ENCODE measurements at places on chromosomes 4 and X. TPM values are rescaled to one million over a fixed set of nuclear protein-coding genes. Genes with fewer than 3 reads are reported as not detected.

NLGN4X gene
- total RNA-seq: 0.35 TPM

ASMT gene
- total RNA-seq: 0.44 TPM

SPANXA1 gene
- total RNA-seq: not detected

FRMPD4 gene
- total RNA-seq: not detected

DNASE1L1 gene
- total RNA-seq: 15.8 TPM

GRCh38 chr4:56052481-56052880 lies 103.7 kb downstream of the CEP135 start:
- DNase-seq: no peak
- H3K36me3 ChIP-seq: no peaks in the 10 kb centered on the region
- no peak overlapping the region for H3K4me3 ChIP-seq
- H3K27me3 ChIP-seq: peaks cover 31% of the 10 kb centered on the region
- H3K27ac ChIP-seq: no peak overlapping the region
- peaks cover 17% of the 10 kb centered on the region for H3K4me1 ChIP-seq

GRCh38 chr4:108532738-108533137 lies 87.6 kb upstream of the RPL34 start:
- H3K36me3 ChIP-seq: no peaks in the 10 kb centered on the region
- no peak for DNase-seq
- no peak overlapping the region for H3K27ac ChIP-seq

DNA sequence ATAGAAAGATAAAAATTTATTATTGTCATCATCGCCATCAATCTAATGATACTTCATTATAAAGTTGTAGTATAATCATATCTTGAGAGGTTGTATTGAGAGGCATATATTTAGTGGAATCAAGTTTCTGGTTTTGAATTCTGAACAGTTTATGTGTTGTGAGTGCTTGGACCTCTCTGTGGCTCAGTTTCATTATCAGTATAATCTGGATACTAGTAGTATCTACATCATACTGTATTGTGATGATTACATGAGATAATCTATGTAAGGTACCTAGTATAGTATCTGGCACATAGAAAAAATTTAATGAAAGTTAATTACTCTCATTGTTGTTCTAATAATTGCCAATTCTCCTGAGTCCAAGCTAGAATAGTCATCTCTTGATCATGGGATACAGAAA lies 161.2 kb upstream of the UBQLN2 start:
- no peak overlapping the region for H3K27ac ChIP-seq
- H3K36me3 ChIP-seq: no peaks in the 10 kb centered on the region

DNA sequence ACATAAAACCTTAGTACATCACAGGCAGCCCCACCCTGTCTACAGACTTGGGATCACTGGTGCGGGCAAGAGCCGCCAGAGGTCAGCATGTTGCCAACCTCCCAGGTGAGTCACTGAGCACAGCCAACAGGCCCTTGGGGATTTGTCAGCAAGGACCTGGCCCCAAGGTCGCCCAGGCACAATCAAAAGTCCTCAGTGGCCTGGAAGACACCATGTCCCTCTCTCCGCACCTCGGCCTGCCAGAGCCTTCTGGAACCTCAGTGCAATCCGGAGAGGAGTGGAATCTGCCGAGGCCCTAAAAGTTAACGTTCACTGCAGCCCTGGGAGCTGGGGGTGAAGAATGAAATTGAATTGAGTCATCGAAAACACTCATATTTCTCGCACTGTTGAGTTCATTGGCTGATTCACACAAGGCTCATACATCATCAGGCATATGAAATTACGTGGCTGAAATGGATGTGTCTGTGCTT lies 74.3 kb downstream of the WFS1 start:
- H3K27ac ChIP-seq: no peak overlapping the region
- peaks cover under 1% of the 10 kb centered on the region for H3K4me1 ChIP-seq
- H3K36me3 ChIP-seq: no peaks in the 10 kb centered on the region
- H3K4me3 ChIP-seq: no peak overlapping the region
- no peak for DNase-seq
- peaks cover 20% of the 10 kb centered on the region for H3K27me3 ChIP-seq

- peaks cover 12% of the 10 kb centered on the region for H3K4me1 ChIP-seq
- no peak overlapping the region for H3K27ac ChIP-seq
- H3K27me3 ChIP-seq: peaks cover 37% of the 10 kb centered on the region
- no peak for DNase-seq
- no peak overlapping the region for H3K4me3 ChIP-seq
These were observed 880 bp downstream of the UNC5C start for GRCh38 chr4:95547715-95548471.

DNA sequence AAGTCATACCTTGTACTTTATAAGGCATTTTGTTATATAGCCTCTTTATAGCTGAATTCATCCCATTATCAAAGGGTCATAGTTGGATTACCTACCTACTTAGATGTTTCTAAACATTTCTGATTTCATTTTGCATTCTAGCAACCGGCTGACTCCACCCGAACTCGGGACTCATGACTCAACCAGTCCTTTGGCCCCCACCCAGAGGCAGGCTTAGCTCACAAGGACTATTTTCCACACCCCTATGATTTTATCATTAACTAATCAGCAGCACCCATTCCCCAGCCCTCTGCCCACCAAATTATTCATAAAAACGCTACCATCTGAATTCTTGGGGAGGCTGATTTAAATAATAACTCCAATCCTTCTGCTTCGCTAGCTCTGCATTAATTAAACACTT lies 79.9 kb upstream of the EGFL6 start:
- DNase-seq: no peak
- H3K27ac ChIP-seq: no peak overlapping the region
- H3K36me3 ChIP-seq: no peaks in the 10 kb centered on the region
- H3K4me3 ChIP-seq: no peak overlapping the region
- no peaks in the 10 kb centered on the region for H3K27me3 ChIP-seq

GRCh38 chr4:6065934-6066590 lies 47.8 kb upstream of the C4orf50 start:
- H3K27ac ChIP-seq: no peak overlapping the region
- H3K4me1 ChIP-seq: no peaks in the 10 kb centered on the region
- H3K36me3 ChIP-seq: no peaks in the 10 kb centered on the region
- no peak overlapping the region for H3K4me3 ChIP-seq
- no peak for DNase-seq

- no peak overlapping the region for H3K4me3 ChIP-seq
- DNase-seq: no peak
- no peaks in the 10 kb centered on the region for H3K4me1 ChIP-seq
- H3K36me3 ChIP-seq: no peaks in the 10 kb centered on the region
These were observed 29.3 kb upstream of the UGT2B7 start for GRCh38 chr4:69066945-69067344.
